Liver (tissue), 10 donors: ENCODE measurements at places on chromosomes 2 and 18. TPM values are rescaled to one million over a fixed set of nuclear protein-coding genes. Genes with fewer than 3 reads are reported as not detected.

The CROCC2 gene
- total RNA-seq = 0.08 TPM

The CREG2 gene
- not detected for total RNA-seq

The UGGT1 gene
- 51.5 TPM for total RNA-seq

The SRBD1 gene
- total RNA-seq = 14.3 TPM

GRCh38 chr2:174184504-174184903, 63.8 kb downstream of the OLA1 start:
- no peak for DNase-seq

GRCh38 chr2:30480703-30481322, 33.8 kb downstream of the LCLAT1 start:
- DNase-seq = no peak

- no peak for DNase-seq
Observed at GRCh38 chr2:64748561-64748960, 94.8 kb upstream of the SERTAD2 start.

DNA sequence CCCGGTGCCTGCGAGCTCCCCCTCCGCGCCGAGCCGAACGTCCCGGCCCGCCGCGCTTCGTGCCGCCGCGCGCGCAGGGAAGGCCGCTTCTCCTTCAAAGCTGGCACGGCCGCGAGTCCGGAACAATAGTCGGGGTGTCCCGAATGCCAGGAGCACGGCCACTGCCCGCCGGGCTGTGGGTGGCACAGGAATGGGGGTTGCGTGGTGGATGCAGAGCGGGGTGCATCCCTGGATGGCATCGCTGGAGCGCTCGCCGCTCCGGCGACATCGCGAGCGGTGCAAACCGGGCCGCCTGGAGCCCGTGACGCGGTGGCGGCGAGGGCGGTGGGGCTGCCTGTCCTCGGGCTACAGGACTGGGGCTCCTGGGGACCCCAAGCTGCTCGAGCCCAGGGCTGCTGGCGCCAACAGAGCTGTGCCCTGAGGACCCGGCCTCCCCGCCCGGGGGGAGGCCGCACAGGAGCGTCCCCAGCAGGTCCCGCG, 1.1 kb upstream of the SATB2 start:
- DNase-seq = peak; percentile 40

GRCh38 chr2:177429688-177430325, 37.2 kb downstream of the AGPS start:
- no peak for DNase-seq

DNA sequence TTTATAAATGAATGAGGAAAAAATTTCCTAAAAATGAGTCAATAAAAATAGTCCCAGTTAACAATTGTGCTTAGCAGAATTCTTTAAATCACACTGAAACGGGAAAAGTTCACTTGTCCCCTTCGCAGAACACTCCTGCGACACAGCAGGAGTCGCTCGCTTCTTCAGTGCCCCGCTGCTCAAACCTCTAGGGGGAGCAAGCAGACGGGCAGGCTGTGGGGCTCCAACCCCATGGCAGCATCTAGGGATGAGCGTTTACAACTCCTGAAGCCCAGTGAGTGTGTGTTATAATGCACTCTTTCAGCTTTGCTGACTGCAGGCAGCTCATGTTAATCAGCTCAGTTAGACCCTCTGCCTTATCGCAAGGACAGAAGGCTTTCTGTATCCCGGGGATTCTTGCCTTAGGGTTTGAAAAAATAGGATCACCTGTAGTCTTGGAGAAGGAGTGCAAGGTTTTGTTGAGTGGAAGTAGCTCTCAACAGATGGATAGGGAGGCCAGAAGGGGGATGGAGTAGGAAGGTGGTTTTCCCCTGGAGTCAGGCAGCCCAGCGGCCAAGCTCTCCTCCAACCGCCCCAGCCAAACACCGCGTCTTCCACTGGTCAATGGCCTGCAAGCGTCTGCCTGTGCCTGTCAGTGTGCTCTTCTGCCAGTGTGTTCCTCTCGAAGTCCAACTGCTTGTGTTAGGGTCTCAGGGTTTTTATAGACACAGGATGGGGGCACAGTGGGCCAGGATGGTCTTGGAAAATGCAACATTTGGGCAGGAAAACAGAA, 1977.7 kb upstream of the LRRTM1 start:
- DNase-seq = no peak

DNA sequence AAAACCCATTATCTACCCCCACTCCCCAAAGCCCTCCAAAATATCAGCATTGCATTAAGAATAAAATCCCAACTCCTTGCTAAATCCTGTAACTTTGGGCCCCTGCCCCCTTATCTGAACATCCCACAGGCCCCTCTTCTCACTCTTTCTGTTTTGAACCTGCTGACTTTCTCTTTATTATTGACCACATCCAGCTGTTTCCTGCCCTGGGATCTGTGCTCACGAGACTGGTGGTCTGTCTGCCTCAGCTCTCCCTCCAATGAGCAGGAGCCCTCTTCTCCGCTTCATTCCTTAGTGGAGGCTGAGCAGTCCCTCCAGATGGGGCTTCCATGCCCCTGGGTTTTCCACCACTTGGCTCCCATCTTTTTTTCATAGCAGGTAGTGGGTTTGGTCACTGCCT, 116.9 kb downstream of the ACKR3 start:
- DNase-seq = no peak

DNA sequence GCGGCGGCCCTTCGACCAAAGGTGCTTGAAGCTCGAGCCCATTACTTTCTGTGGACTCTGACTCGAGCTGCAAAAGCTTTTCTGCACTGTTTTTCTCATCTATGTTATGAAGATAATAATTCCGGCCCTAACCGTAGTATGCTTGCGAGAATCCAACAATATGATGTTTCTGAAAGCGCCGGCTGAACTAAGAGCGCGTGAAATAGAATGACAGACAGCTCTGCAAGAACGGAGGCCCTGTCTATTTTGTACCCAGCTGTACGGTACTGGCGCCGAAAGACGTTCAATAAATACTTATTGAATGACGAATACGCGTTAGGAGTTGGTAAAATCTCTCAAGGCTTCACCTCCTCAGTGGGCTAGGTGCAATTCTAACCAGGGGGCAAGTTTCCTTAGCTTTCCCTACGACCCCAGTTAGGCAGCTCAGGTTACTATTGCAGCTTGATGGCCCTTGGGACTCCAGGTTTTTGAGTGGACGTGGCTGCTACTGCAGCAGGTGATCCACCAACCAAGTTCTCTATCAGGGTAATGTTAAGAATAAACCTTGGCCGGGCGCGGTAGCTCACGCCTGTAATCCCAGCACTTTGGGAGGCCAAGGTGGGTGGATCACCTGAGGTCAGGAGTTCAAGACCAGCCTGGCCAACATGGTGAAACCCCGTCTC, 570 bp downstream of the SCRN3 start:
- no peak for DNase-seq

DNA sequence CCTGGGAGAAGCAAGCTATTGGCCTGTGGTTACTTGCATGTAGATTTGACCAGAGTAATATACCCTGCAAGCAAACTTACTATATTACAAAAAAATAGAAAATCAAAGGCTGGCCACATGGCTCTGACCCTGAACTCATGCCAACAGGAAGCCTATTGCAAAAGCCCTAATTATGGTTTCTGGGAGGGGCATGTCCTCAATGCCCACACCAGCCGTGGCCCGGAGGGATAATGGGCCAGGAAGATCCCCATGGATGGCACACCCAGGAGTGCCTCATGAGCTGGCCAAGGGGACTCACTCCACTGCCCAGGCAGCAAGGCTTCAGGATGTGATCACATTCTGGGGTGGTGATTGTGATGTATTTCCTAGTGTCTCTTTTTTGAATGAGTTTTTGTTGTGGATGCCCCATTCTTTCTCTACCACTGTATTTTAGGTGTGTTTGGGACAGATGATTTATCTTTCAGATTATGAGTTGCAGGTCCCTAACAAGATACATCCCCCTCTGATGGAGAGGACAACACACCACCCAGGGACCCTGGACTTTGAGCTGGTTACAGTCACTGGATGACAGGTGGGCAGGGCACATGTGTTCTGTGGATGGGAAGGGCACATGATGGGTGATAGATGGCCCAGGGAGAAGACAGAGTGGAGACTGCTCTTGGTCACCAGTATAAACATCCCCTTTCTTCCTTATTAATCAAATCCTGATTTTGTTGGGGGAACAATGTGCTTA, 18.7 kb upstream of the TFCP2L1 start:
- DNase-seq = no peak

DNA sequence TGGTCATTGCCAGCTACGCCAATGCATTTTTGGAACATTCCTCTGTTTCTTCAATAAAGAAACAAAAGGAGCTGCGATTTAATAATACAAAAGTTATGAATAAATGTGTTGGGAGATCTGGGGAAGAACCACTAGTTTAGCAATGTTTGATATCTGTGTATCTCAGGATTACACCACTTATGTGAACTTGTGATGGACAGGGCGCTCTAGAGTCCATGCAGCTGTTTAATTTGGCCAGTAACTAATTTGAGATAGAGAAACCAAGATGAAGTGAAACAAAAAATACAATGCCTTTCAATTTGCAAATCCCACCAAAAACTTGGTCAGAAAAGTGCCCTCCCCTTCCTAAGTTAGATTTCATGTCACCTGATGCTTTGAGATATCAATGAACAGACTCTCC, 6.8 kb upstream of the DCDC2C start:
- no peak for DNase-seq

DNA sequence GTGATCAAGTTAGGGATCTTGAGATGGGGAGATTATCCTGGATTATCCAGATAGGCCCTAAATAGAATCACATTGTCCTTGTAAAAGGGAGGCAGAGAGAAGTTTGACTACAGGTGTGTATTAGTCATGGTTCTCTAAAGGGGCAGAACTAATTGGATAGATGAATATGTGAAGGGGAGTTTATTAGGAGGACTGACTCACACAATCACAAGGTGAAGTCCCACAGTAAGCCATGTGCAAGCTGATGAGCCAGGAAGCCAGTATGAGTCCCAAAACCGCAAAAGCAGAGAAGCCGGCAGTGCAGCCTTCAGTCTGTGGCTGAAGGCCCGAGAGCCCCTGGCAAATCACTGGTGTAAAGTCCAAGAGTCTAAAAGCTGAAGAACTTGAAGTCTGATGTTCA, 275.8 kb downstream of the KCNS3 start:
- no peak for DNase-seq

- peak; percentile 59 for DNase-seq
Observed at GRCh38 chr2:95728878-95729596, 137.2 kb downstream of the TRIM43 start.

DNA sequence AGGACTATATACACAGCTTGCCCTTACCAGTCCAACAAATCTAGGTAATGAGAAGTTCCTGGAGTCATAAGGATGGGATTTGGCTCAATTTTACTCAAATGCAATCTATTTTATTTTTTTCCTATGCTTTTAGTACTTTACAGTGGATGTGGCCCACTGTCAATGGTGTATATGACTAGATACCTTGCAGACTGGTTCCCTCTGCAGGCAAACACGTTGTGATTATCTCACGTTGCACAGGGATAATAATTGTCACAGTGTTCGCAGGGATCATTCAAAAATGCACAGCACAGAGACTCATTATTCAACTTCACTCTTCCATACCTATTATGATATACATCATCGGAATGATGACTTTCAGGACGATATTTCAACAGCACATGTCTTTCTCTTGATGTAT, 359.7 kb downstream of the MBD2 start:
- DNase-seq = no peak

GRCh38 chr2:25651066-25651465, 22.3 kb downstream of the DTNB start:
- no peak for DNase-seq

DNA sequence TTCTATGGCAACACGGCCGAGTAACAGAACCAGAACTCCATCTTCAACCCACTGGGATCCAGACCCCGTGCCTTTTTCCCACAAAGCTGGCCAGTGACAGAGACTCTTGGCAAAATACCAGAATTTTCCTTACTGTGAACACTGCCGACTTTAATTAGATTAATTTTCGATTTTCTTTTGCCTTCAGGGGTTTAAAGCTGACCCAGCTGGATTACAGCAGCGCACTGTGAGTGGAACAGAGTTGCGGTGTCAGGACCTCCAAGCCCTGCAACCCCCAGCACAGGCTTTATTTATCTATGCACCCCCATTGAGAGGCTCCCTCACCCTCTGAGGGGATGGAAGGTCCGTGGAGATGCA, 36.4 kb downstream of the CTIF start:
- DNase-seq = no peak

- DNase-seq = peak; percentile 56
Observed at GRCh38 chr2:71801969-71802368, 345.7 kb downstream of the CYP26B1 start.

- no peak for DNase-seq
Observed at GRCh38 chr2:18319987-18320386, 240.5 kb downstream of the RDH14 start.

GRCh38 chr18:39935598-39935997, 2019.4 kb upstream of the PIK3C3 start:
- DNase-seq = no peak

GRCh38 chr2:181164699-181165098, 184.3 kb downstream of the UBE2E3 start:
- DNase-seq = no peak

DNA sequence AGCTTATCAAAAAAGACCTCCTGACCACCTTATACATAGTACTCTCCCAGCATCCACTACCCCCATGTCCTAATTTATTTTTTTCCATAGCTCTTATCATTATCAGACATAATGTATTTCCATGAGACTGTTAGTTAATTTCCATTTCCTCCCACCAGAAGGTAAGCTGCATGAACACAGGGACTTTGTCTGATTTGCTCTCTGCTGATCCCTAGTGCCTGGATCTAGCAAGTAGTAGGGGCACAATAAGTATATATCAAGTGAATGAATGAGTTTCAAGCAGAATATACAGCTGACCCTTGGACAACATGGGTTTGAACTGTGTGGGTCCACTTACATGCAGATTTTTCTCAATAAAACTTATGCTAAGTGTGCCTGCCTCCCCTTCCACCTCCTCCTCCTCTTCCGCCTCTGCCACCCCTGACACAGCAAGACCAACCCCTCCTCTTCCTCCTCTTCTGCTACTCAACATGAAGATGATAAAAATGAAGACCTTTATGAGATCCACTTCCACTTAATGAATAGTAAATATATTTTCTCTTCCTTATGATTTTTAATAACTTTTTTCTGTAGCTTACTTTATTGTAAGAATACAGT, 53.8 kb downstream of the CTAGE1 start:
- no peak for DNase-seq

DNA sequence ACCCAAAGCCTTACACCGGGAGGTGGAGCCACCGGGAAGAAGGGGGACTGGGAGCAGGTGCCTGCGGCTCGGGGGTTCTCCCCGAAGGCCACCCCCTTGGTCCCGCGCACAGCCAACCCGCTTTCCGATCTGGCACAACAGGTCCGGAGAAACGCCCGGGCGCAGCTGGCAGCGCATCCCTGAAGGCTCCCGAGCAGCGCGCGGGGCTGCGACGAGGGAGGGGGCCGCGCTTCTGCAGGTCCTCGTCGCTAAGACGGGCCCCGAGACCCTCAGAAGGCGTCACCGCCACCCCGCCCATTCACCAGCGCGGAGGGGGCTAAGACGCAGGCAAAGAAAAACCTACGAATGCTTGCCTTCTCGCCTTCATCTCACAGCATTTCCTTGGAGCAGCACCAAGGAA, 1.8 kb downstream of the CBLN2 start:
- no peak for DNase-seq

DNA sequence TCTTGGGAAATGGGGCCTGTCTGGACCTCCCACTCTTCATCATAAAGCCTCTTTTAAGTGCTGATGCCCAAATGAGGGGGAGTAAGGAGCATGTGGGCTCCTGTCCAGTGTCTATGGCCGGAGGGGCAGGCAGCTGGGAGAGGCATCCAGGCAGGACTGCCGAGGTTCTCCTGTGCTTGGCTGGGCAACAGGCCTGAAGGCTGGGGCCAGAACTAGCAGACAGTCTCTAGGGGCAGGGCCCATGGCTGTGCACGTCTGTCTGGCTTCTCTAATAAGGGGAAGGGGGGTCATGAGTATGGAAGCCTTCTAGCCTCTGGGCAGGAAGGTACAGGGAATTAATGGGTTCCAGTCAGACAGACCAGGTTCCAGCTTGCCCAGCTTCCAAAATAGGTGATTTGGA, 128.6 kb downstream of the SMAD2 start:
- DNase-seq = no peak
